Activated T-cell treated with anti-CD3 and anti-CD28 coated beads, Interleukin-2, amount 50 U/mL, for 72 hours (primary cell): ENCODE measurements at places on chromosomes 6 and 20. TPM values are rescaled to one million over a fixed set of nuclear protein-coding genes. Genes with fewer than 3 reads are reported as not detected.

- H3K4me1 ChIP-seq: peaks cover 41% of the 10 kb centered on the region
- H3K4me3 ChIP-seq: no peak overlapping the region
- DNase-seq: no peak
- no peak overlapping the region for H3K27ac ChIP-seq
Measured at GRCh38 chr6:125745281-125746018, 4.0 kb upstream of the HEY2 start.

DNA sequence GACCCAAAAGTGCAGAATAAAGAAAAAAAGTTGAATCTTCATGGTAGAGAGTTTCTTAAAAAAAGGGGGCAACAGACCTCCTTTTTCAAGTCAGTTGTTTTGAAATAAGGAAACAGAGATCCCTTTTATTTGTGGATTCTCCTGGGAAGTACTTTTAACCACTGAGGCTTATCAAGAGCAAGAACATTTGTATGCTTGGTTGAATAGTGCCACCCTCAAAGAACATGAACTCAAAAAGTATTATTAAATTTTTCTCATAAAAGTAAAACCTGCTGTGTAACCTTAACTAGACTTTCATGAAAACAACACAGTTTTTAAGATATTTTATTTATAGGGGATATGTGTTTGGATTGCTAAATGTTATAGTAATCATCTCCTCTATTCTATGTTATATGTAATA lies at the start of gene DEFB110:
TSS of gene DEFB110 (minus strand) at position 101 of the 400 bp plus-strand sequence. CDS start at position 42, 59 bp downstream.
- H3K4me1 ChIP-seq: no peaks in the 10 kb centered on the region
- H3K27ac ChIP-seq: no peak within 1 kb of the TSS
- no peaks in the 10 kb centered on the region for H3K36me3 ChIP-seq
- H3K4me3 ChIP-seq: no peak within 1 kb of the TSS
- H3K27me3 ChIP-seq: no peaks in the 10 kb centered on the region
- no peak for DNase-seq

Gene CRISP2
- total RNA-seq: not detected

- no peaks in the 10 kb centered on the region for H3K4me1 ChIP-seq
- no peak overlapping the region for H3K4me3 ChIP-seq
- H3K27ac ChIP-seq: no peak overlapping the region
- H3K27me3 ChIP-seq: peaks cover 5% of the 10 kb centered on the region
- no peak for DNase-seq
Measured at GRCh38 chr6:133740816-133741215, 148.1 kb upstream of the TCF21 start.

GRCh38 chr6:129679275-129679674 lies 30.7 kb downstream of the ARHGAP18 start:
- no peaks in the 10 kb centered on the region for H3K27me3 ChIP-seq
- H3K4me1 ChIP-seq: peaks cover 31% of the 10 kb centered on the region
- H3K4me3 ChIP-seq: no peak overlapping the region
- no peaks in the 10 kb centered on the region for H3K36me3 ChIP-seq
